Right lung (tissue), 10 donors: ENCODE measurements at places on chromosomes 6 and 20. TPM values are rescaled to one million over a fixed set of nuclear protein-coding genes. Genes with fewer than 3 reads are reported as not detected.

DNA sequence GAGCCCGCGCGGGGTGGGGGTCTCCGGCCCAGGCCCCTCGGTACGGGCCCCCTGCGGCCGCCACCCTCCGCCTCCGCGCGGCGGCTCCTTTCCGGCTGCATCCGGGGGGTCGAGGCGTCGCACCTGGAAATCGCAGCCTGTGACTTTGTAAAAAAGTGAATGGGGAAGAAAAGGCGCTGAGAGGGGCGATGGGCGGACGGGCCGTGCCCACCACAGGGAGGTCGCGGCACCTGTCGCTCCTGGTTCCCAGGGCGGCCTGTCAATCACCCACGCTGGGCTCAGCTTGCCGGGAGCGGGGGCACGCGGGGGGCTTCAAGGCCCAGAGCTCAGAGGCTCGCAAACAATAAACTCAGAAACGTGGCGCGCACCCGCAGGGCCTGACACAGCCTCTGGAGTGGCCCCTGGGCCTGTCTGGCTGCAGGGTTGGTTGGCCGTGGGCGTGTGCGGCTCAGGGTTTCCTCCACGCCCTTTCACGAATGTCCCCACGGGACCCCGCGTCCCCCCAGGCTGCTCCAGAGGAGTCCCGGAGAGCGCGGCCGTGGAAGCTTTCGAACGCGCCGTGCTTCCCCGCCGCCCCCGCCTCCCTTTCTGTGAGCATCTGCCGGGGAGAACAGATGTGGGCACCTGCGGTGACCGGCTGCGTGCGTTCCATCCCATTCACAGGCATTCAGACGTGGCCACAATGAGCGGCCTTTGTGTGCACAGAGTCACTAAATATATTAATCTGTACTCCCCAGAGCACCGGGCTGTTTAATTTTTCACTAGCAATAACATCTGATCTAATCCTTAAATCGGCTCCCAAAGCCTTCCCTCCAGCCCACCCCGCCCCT, 6.1 kb upstream of the DLL1 start:
- DNase-seq, result no peak

DNA sequence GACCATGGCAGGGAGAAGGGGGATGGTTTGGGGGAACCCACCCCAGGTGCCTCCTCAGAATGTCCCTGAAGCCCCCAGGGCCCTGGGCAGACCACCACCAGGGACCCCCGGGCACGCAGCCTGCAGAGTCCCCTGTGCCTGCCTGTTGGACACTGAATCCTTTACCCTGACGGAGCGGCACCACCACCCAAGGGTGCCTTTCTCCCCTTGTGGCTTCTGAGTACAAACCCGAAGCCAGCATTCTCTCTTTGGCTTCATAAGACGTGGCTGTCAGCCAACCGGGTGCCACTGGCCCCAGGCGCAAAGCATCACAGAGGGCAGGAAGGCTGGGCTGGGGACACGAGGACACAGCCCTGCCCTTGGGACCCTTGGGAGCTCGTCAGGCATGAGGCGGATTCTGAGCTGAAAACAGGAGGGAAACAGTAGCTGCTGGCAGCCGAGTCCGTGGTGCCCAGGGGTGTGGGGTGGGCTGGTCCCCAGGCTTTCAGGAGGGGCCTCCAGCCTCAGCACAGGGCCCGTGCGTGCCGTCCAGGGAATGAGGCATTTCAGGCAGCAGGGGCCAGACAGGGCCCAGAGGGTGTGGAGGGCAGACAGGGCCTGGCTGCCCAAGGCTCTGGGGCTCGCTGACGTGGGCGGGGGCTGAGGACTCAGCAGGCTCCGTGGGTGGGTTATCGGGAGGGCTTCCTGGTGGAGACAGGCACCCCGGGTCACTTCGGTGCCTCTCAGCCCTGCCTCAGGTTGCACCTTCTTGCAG, 3.5 kb downstream of the COL9A3 start:
- DNase-seq, result no peak

DNA sequence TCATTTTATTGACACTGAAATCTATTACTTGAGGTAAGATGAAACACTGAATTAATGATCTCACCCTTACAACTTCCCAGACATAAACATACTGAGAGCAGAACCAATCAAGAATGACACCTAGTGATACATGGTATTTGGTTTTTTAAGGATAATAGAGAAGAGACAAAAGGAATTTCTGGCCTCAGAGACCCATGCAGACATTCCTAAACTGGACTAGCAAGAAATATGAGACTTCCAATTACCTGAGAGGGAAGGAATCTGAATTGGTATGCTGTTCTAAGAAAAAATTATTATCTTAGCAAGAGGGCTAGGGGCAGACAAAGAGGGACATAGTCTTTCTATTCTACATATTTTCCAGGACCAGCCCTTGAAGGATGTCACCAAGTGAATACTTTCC, 141.1 kb downstream of the BMP5 start:
- no peak for DNase-seq

GRCh38 chr20:53148771-53149147, 176.6 kb downstream of the TSHZ2 start:
- DNase-seq, result no peak

DNA sequence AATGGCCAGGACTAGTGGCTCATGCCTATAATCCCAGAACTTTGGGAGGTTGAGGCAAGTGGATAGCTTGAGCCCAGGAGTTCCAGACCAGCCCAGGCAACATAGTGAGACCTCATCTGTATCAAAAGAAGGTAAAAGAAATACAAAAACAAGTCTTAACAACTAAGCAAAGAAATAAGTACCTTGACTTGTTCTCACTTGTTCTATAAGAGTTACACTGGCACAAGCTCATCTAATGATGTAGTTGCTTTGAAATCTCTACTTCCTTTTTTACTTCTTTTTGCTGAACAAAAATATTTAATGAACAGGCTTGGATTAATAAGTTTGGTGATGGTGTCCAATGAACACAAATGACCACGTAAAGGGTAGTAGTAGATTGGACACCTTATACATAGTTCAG, 72.2 kb downstream of the SGK1 start:
- no peak for DNase-seq

Gene RSPO3
- polyA plus RNA-seq, result 4.9 TPM
